ENCODE measurements at places on chromosomes 1 and 21. TPM values are rescaled to one million over a fixed set of nuclear protein-coding genes. Genes with fewer than 3 reads are reported as not detected.

DNA sequence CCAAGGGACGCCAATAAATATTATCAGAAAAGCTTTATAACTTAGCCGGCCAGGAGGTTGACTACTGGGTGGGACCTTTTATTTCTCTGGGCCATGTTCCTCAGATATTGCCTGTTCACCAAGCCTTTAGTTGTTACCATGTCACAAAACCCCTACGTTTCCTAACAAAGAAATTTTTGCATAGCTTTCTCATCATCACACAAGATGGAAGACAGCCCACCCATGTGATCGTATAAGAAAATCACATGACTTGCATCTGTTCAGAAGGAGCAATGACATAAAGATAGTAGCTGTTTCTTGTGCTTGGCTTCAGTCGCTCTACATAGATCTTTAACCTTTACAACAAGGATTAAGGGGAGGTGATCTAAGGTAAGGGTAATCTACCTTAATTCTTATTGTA, 88.9 kb upstream of the NGF start:
- DNase-seq: no peak
- H3K36me3 ChIP-seq: no peaks in the 10 kb centered on the region
- no peaks in the 10 kb centered on the region for H3K27me3 ChIP-seq

The CD48 gene
- total RNA-seq: 3.9 TPM

GRCh38 chr1:33288976-33289857, 31.7 kb downstream of the A3GALT2 start:
- H3K4me3 ChIP-seq: no peak overlapping the region
- DNase-seq: no peak
- peaks cover 10% of the 10 kb centered on the region for H3K36me3 ChIP-seq
- H3K4me1 ChIP-seq: peaks cover 19% of the 10 kb centered on the region

GRCh38 chr1:26317612-26318337, at the start of gene CD52:
Gene CD52 (plus strand): TSS chr1:26317958. CDS start chr1:26318018, 60 bp downstream.
- no peaks in the 10 kb centered on the region for H3K4me1 ChIP-seq
- H3K27me3 ChIP-seq: no peaks in the 10 kb centered on the region
- H3K27ac ChIP-seq: no peak within 1 kb of the TSS
- DNase-seq: no peak
